Stimulated activated CD4-positive, alpha-beta T cell treated with anti-CD3 and anti-CD28 coated beads, TNF-alpha, amount 100 ng/mL, for 48 hours (primary cell): ENCODE measurements at places on chromosomes 3 and 15.

- DNase-seq: no peak
Measured at GRCh38 chr3:134362670-134363380, 11.4 kb downstream of the AMOTL2 start.

- no peak for DNase-seq
Measured at GRCh38 chr15:40984964-40985363, 31.7 kb downstream of the CHAC1 start.

DNA sequence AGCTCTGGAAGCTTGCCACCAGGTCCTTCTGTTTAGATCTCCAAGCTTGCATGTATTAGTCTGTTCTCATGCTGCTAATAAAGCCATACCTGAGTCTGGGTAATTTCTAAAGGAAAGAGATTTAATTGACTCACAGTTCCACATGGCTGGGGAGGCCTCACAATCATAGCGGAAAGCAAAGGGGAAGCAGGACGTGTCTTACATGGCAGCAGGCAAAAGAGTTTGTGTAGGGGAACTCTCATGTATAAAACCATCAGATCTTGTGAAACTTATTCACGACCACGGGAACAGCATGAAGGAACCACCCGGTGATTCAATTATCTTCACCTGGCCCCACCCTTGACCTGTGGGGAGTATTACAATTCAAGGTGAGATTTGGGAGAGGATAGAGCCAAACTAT, 147.0 kb upstream of the PROK2 start:
- DNase-seq: no peak

DNA sequence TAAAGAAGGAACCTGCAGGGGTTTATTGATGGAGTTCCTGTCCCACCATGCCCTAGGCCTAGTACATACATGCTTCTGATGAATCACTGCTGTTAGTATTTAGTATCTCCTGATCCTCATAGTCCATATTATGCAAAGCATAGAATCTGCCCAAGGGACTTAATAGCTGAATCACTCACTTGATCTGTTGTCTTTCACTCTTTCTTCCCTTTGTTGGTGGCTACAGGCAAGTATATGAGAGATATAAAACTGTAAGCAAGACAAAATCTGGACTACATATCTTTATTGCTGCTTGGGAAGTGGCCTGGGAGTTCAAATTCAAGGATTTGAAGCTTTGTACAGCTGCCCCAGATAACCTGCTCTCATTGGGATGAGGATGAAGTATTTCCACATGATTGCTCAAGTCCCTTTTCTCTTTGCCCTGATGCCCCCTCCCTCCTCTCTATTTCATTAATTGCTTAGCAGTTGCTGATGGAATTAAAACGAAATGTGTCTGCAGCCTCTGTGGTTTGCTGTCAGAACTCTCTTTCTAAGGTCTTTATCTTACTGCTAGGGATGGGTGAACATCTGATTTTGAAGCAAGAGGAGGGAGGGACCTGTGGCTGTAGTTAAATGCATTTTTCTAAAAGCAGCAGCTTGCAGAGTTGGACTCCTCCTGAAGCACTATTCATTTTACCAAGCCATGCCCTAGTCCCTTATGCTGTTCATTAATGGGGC, 114.1 kb downstream of the ZNF609 start:
- DNase-seq: no peak

- DNase-seq: no peak
Measured at GRCh38 chr3:186515125-186515524, 29.1 kb downstream of the CRYGS start.

DNA sequence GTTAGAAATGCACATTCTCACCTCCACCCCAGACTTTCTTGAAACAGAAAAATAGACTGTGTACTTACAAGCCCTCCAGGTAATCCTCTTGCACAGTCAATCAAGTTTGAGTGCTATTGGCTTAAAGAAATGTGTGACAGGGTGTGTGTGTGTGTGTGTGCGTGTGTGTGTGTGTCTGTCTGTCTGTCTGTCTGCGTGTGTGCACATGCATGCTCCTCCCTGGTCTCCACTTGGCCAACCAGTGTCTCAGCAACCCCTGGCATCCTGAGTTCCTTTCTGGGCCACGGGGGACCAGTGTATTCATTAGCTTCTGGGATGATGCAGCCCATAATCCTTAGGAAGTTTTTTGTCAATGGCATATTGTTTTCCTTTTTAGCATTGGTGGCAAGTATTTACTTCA, 128.8 kb upstream of the IL12A start:
- no peak for DNase-seq

- DNase-seq: no peak
Measured at GRCh38 chr3:195542316-195542697, 818 bp downstream of the PPP1R2 start.
